ENCODE measurements at places on chromosomes 12 and 14.
A peak's percentile ranks its signal among the peaks of the same experiment; 100 is the strongest.

GRCh38 chr12:12202747-12203146 is 64.1 kb downstream of the LRP6 start:
- no peak for DNase-seq

DNA sequence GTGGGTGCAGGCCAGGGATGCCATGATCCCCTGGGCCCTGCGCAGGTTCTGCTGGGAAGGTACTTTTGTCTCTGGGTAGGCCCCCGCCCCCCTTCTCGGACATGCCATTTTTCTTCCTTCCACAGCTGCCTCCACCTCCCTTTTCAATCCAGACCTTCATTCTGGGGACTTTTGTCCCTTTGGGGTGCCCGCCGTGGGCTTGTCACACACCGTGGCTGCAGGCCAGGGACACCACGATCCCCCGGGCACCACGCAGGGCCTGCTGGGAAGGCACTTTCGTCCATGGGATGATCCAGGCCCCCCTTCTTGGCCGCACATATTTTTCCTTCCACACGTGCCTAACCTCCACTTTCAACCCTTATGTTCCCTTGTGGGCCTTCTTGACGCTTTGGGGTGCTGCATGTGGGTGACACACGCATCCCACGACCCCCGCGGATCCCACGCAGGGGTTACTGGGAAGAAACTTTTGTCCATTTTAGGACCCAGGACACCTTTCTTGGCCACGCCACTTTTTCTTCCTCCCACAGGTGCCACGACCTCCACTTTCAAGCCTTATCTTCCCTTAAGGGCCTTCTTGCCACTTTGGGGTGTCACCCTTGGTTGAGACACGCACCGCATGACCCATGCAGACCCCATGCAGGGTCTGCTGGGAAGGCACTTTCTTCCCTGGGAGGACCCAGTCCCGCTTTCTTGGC is 272.5 kb downstream of the ALG10 start:
- DNase-seq, result no peak

GRCh38 chr14:74852922-74853530 is 22.9 kb downstream of the PROX2 start:
- DNase-seq, result no peak

- DNase-seq, result no peak
These were observed 23.8 kb downstream of the DNM1L start for GRCh38 chr12:32702946-32703345.

GRCh38 chr14:94638339-94638738 is 26.1 kb downstream of the SERPINA3 start:
- no peak for DNase-seq

DNA sequence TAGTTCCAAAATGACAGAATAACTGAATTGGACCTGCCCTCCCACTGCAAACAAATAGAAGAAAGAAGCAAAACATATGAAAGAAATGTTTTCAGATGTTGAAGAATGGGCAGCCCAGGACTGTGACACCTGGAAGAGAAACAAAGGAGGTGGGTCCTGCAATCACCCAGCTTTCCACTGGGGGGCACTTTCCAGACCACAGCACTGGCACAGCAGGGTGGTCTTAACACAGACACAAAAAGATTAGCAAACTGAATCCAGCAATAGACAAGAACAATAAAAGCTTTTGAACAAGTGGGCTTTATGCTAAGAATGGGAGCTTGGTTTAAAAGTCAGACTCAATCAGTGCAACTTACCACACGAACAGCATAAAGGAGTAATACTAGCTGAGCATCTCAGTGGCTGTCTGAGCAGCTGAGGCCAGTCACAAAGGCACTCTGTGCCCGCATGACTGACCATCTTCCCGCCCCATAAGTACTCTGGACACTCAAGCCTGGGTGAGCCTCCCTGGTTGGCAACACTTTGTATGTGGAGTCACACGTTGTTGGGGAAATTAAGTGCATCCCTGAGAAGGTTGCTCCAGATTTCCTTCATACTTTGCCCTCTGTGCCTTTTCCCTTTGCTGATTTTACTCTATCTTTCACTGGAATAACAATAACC is 27.7 kb downstream of the JKAMP start:
- no peak for DNase-seq

DNA sequence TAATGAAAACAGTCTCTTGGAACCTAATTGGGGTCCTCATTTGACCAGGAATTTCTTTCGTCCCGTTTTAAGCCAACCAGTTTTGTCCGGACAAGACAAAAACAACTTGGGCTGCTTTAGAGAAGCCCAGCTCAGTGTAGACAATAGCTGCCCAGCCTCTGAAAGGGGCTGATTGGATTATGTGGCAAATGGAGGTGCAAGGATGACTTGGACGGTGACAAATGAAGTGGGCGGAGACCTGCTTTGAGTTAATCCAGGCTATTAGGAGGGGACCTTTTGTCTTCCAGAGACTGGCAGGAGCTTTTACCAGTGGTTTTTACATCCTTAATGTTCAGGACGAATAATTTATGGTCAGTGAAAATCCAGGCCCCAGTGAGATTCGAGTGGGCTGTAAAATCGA is 4.8 kb downstream of the MEG3 start:
- DNase-seq, result no peak

- DNase-seq, result no peak
These were observed 9.9 kb downstream of the SOCS2 start for GRCh38 chr12:93582351-93582750.

GRCh38 chr14:100654814-100655740 is 67.9 kb upstream of the BEGAIN start:
- DNase-seq, result no peak

DNA sequence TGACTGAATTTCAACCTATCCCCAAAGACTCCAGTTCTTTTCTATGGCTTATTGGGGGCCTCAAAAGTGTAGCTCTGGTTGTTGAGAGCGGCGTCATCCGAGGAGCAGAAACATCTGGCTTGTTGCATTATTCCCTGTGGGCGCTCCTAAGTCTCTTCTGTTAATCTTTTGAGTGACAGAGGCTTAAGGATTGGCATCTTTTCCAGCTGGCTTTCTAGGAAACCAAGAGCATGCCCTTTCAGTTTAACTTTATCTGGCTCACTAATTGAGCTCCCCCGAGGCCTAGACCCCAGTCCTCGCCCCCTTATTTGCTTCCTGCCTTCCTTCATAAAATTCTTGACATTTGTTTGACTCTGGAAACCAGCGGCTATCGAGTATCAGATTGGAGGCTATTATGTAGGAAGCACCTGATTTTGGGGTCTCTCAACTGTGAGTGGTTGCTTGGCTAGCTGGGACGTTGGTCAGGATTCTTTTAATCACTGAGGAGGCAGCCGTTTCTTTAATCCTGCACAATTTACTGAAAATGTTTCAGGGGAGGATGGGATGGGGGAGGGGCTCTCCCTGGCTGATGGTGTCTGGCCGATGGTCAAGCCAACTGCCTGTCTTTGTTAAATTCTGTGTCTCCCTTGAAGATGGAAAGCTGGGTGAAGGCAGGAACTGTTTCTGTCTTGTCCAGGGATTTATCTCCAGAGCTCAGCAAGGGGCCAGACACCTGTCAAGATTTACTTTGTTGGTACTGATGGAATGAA is 3.1 kb downstream of the SMOC1 start:
- no peak for DNase-seq

DNA sequence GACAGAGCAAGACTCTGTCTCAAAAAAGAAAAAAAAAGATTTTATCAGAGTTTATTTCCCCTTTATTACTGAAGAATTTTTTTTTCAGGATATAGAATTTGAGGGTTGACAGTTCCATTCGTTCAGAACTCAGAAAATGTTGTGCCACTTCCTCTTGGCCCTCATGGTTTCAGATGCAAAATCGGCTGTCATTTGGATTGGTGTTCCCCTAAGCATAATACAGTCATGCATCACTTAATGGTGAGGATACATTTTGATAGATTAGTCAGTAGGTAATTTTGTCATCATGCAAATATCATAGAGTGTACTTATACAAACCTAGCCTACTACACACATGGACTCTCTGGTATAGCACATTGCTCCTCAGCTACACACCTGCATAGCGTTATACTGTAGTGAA is 263.9 kb upstream of the RTL1 start:
- no peak for DNase-seq

GRCh38 chr12:53456654-53457366 is 4.9 kb downstream of the PCBP2 start:
- DNase-seq, result no peak

- DNase-seq, result no peak
These were observed 16.3 kb downstream of the ZBTB39 start for GRCh38 chr12:56989861-56990610.

DNA sequence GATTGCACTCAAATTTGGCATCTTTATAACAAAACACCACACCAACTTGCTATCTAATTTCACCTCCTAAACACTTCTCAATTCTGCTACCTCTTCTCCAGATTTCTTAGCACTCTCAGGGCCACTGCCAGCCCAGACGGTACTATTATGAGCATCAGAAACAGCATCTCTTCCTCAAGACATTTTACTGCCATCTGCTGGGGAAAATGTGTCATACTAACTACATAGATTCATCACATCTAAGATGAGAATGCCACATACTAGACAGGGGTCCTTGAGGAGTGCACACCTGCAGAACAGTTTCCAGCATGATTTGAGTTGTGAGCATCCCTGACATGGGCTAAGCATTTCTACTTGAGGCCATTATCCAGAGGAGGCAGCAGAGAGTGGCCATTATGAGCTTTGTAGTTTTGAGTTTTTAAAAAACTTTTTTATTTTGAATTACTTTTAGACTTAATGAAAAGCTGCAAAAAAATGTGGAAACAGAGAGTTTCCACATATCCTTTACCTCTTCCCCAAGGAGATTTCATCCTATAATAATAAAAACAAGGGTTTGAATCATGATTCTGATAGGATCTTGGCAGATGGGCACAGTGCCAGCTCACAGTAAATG is 15.1 kb upstream of the GRIP1 start:
- DNase-seq, result peak; percentile 44

- no peak for DNase-seq
These were observed 87.3 kb upstream of the E2F7 start for GRCh38 chr12:77152623-77153193.

GRCh38 chr12:94025068-94025467 is 123.3 kb upstream of the PLXNC1 start:
- no peak for DNase-seq

DNA sequence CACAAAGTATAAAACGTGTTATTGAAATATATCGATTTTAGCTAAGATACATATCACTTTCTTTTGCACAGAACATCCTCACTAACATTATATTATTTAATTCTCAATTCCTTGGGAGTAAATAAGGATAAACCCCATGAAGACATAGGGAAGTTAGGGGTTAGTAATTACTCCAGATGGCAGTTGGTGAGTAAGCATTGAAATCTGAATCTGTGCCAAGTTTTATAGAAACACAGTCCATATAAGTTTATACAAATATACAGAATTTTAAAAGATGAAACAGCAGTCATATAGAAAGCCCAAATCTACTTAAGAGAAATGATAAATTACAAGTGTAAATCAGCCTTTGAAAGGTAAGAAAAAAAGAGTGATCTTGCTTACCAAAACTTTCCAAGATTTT is 200.4 kb upstream of the SYT10 start:
- no peak for DNase-seq

DNA sequence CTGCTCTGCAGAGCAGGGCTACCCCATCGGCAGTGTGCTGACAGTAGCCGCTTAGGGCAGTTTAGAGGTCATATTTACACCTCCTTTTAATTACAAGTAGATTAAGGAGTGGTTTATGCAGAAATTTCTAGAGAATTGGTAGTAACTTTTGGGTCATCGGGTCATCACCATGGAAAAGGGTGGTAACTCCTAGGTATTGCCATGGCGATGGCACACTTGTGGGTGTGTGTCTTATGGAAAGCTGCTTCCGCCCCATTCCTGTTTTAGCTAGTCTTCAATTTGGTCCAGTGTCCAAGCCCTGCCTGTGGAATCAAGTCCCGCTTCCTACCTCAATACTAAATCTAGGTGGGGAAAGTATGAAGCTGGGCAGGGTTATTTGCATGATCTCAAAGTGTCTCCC is 29.5 kb upstream of the ZNF740 start:
- no peak for DNase-seq

DNA sequence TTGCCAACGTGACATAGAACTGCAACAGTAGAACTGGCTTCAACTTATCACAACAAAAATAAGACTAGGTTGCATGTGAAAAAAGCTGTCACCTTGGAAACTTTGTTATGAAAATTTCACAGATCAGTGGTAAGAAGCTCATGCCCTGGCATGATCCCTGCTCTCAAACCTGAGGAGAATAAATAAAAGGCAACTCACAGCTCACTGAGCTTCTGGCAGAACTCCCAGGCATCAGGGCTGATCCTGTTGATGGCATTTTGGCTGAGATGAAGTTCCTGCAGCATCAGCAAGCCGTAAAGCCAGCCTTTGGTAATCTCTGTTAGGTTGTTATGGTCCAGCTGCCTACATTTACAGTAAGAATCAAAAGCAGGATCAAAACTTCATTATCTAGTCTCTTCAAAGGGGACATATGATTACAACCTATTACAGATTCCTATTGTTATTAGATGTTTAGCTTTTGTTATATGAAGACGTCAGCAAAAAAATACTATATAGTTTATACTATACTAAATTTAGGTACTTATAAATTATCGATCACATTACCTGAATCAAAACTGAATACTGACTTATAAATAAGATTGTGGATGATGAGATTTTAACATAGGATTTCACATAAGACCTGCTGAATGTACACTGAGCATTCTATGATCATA is 32.0 kb downstream of the LRIG3 start:
- DNase-seq, result peak; percentile 76

- no peak for DNase-seq
These were observed 23.7 kb downstream of the SEL1L start for GRCh38 chr14:81509838-81510452.

- no peak for DNase-seq
These were observed 41.1 kb downstream of the CACNA2D4 start for GRCh38 chr12:1877169-1877878.

- DNase-seq, result no peak
These were observed 41.4 kb downstream of the PRPF40B start for GRCh38 chr12:49664591-49665239.

DNA sequence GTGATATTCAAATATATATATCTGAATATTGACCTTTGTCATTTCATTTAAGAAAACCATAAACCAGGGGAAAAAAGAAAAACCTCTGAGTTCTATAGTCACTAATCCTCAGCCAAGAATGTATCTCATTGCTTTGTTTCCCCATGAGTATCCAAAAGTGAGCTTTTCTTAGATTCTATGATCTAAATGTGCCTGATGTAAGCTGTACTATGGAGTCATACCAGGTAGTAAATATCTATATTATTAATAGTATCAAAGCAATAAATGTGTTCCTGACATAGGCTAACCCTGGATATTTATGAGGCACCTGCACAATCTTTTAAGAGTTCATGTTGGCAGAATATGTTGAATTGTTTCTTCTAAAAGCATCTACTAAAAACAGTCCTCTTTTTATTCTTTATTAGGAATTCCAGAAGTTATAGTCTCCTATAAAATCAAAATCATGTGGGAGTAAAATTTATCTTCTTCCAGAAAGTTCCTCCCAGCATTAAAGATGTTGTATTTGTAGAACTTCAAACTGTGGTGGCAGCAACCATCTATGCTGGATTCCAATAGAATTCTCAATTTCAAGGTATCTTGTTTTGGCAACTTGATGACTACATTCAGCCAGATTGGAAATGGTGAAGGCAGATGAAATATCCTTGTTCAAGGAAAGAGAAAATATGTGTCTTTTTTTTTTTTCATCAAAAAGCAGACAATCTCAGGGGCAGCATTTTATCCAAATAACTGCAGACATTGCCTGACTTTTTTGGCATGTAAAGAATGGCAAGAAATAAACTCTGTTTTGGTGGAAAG is 139.7 kb upstream of the RASSF8 start:
- DNase-seq, result no peak

- no peak for DNase-seq
These were observed 17.1 kb downstream of the OTUB2 start for GRCh38 chr14:94043111-94043755.

- peak; percentile 50 for DNase-seq
These were observed 55.1 kb downstream of the CMAS start for GRCh38 chr12:22100958-22101748.
